ENCODE measurements at places on chromosomes 4 and X.

DNA sequence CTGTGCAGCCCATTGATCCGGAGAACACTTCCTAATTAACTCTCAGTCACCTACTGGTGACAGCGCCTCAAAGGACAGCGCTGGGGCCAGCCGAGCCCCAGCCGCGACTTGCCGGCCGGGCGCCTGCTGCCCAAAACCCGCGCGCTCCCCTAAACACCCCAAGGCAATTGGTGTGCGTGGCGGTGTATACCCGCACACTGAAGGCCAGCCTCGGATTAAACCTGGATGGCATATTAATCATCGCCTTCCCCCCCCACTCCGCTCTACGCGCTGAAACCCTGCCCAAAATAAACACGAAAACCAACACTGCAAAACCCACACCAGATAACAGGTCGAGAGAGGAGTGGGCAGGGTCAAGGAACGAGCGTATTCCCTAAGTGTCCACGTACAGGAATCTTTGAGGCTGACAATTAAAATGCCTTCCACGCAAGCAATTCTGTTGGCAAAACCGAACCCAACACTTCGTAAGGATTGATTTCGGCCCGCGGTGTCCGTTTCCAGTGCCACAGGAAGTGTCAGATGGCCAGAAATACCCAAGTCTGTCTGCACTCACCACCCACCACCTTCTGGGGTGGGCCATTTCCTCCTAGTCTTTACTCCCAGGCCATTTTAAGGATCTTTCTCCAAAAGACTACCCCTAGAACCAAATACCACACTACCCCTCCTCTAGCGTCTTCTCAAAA lies 2.7 kb downstream of the BCOR start:
- no peak for DNase-seq

DNA sequence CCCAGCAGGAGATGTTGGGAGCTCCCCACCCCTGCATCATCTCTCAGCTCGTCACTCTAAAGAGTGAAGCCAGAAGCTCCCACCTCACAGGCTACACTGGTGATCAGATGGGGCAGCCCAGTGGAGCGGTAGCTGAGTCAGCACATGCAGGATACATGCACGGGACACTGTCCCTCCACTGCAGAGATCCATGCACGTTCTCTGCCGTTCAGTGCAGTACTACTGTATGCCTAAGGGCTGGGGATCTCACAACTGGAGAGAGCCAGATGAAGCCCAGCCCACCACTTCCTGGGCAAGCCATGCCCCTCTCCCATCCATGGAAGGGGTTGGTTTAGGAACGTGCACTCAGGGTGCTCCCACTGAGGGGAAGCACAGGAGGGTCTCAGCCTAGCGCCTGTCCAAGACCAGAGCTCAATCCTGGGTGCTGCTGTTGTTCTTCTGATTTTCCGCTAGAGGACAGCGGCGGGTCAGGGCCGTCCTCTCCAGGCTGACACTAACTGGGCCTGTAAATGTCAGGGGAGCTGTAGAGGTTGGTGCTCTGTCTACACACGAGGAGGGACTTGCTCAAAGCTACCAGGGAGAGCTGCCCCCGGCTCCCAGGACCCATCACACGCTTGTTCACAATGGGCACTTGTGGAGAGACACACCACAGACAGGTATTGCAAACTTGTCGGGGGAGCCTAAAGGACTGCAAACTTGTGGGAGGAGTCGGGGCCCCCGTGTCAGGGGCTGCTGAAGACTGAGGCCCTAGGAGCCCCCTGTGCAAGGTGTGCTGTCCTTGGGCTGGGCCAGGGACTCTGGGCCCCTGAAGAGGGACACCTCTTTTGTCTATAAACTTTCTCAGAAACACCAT lies 18.2 kb upstream of the ABLIM2 start:
- no peak for DNase-seq

DNA sequence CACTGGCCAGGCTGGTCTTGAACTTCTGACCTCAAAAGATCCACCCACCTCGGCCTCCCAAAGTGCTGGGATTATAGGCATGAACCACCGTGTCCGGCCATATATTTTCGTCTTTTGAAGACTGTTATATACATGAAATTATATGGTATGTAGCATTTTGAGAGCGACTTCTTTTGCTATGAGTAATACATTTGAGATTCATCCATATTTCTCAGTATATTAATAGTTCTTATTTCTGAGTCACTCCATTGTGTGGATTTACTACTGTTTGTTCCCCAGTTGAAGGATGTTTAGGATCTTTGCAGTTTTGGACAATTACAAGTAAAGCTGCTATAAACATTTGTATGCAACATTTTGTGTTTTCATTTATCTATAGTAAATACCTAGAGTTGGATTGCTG lies 34.9 kb downstream of the GNL3L start:
- no peak for DNase-seq

DNA sequence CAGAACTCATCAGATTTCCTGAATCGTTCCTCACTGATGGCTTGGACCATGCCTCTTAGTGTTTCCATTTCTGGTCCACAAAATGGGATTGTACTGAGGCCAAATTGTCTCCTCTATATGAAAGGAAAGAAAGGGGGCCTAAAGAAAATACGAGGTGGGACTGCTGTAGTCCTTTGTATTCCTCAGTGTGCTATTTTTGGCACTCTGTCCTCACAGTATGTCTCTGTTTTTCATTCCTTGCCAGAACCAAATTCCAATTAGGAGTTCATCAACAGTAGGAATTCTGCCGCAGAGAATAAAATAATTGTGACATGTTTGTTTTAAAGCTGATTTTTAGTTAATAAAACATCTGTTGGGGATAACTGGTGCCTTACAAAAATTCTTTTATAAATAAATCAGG lies 515.7 kb downstream of the SMARCA1 start:
- DNase-seq, result no peak
